ENCODE measurements at places on chromosomes 6 and 20.

DNA sequence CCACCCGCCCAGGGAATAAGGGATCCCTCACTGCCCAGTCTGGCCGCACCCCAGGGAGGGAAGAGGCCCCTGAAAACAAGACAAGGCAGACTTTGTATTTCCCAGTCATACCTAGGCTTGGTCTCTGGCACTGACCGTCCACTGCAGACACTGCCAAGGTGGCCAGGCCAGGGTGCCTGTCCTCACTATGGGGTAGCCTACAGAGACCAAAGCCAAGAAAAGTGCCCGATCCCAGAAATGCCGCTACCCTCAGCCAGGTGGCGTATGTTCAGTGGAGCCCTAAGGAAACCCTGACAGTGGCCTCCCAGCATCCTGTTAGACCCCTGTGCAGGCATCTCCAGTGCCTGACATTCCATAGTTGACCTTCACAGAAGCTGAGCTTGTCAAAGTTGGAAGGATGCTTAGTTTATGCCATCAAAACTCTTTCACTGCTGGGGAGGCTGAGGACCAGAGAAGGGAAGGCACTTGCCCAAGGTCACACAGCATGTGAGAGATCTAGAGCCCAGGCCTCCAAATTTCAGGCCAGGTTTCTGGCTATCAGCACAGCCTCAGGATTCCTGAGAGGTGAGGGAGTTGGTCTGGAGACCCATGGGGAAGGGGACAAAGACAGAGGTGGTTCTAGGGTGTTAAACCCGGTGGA lies 2.5 kb downstream of the SCRT2 start:
- no peak for DNase-seq

GRCh38 chr6:36771145-36771544 lies 68.1 kb downstream of the CPNE5 start:
- no peak for DNase-seq

DNA sequence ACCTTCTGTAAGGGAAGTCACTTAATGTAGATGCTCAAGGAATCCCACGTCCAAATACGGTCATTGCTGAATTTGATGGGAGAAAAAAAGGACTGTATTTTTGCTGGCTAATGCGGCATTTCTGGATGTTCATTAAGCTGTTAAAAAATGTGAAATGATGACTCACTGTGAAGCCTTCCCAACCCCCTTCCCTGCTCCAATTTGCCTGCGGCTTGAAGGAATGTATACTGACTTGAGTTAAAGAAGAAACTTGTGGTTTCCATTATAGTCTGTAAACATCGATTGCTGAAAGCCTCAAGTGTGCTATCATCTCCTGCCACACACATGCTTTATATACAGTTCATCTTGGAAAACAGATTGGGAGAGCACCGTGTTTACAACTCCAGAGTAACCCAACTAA lies 249.1 kb upstream of the JAG1 start:
- DNase-seq: no peak

DNA sequence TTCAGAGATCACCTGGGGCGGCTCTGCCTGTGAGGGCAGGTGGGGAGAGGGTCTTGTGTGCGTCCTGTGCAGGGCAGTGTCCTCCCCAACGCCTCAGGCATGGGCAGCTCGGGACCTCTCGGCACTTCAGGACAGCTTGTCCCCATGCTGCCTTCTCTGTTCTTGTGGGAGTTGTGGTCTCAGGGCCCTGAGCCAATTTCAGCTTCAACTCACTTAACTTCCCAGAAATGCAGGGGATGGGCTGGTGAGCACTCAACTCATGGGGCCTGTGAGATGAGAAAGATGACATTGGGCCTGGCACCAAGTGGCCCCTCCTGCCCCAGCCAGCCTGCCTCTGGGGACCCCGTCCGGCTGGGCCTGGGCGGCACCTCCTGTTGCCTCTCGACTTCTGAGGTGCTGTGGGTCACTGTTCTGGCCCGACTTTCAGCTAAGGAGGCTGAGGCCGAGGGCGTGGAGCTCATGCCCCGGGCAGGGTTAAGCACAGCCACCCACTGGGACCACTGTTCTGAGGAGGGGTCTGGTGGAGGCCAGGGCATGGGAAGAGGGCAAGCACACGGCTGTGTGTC lies 6.7 kb downstream of the RGS19 start:
- DNase-seq: no peak

DNA sequence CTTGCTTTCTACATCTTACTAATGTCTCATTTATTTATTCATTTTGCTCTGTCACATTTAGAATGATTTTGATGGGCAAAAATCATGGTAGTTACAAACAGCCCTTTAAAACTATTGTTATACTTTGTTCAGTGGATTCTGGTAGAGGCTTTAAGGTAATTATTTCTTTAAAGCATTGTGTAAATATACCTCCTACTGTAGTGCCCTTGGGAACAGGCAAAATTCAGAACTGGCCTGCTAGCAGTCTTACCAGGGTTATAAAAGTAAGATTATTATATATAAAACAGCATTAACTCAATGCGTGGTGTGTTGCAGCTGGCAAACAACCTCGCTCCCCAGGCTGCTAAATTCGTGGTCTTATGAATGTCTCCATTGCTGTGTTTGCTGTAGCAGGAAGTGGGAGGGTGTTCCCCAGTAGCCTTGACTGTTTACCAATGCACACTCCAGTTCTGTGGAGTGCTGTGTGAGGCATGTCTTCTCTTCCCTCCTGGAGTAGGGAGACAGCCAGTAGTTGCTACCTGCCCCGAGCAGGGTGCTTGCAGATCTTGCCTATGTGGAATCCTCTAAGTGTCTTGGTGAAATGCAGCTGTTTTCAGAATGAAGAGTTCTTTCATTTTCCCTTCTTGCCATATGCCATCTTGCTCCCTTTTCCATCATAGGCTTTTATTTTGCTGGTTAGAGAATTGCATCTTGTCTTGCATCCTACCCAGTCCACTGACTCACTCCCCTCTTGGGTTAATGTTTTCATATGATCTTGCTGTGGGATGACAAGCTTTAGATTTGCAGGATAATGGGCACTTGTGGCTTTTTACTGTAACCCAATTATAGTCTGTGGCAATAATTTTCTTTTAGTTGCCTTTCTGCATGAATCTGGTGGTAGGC lies 45.3 kb downstream of the IGF2R start:
- DNase-seq: no peak

DNA sequence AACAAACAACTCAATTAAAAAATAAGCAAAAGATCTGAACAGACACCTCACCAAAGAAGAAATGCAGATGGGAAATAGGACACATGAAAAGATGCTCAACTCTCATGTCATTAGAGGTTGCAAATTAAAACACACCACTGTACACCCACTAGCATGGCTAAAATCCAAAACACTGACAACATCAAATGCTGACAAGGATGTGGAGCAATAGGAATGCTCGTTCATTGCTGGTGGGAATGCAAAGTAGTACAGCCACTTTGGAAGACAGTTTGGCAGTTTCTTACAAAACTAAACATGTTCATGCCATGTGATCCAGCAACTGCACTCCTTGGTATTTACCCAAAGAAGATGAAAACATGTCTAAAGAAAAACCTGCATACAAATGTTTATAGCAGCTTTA lies 47.2 kb downstream of the CDK19 start:
- no peak for DNase-seq

- no peak for DNase-seq
These were observed 39.4 kb downstream of the HFE start for GRCh38 chr6:26126394-26127235.

DNA sequence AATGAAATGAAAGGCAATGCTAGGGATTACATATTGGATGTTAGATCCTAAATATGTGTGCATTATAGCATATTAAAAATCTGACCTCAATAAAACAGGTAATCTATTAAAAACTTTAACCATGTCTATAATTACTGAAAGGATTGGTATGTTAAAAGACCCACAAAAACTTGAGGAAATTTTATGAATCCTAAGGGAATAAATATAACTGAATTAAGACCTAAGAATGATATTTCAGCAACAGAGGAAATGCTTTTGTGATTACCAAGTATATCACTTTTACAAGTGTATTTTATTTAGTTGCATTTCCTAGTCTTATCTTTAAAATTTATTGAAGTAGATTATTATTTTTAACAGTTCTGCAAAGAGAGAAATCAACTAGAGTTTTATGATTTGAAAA lies 571.5 kb downstream of the HDGFL1 start:
- DNase-seq: no peak

GRCh38 chr20:3158968-3159431 lies 665 bp downstream of the FASTKD5 start:
- DNase-seq: no peak

- peak; percentile 35 for DNase-seq
These were observed 124.0 kb upstream of the SLC2A12 start for GRCh38 chr6:134176264-134176975.

GRCh38 chr6:14882394-14883026 lies 363.4 kb upstream of the JARID2 start:
- no peak for DNase-seq

DNA sequence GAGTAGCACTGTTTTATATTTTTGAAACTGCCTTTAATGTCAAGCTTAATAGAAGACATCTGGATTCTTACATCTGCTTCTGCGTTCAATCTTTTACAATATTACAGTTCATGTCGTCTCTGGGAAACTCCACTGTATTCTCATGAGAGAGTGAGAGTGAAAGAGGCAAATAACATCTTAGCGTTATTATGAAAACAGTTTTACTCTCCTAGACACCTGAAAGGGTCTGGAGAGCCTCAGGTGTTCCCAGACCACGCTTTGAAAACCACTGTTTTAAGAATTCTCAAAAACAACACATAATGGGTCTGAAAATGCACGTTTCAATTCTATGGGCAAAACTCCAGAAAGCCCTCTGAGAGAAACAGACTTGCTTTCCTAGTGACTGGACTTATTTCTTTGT lies 63.3 kb downstream of the ARHGAP18 start:
- no peak for DNase-seq

- DNase-seq: no peak
These were observed 167.9 kb upstream of the MCHR2 start for GRCh38 chr6:100161782-100162365.

DNA sequence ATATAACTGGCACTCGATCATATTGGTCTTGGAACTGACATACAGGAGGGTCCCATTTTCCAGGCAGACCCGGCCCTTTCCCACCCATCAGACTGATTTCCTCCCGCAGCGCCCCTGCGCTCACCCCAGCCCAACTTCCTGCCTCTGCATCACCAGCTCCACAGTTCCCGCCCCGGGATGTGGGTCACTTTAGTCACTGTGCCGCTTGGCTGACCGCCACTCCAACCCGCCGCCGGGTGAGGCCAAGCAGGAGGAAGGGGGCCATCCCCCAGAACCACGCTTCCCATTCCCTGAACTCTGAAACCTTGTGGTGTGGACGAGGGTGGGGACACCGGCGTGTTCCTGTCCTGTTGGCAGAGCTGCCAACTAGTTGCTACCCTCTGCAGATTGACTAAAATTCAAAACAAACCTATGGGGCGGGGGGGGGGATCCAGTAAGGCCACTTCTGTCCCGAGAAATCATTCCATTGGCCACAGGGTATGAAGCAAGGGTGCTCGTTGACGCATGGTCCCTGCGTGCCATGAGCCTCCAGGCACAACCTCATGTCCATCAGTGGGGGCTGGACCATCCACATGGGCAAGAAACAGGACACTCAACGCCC lies 12.3 kb downstream of the TGM2 start:
- DNase-seq: peak; percentile 85

DNA sequence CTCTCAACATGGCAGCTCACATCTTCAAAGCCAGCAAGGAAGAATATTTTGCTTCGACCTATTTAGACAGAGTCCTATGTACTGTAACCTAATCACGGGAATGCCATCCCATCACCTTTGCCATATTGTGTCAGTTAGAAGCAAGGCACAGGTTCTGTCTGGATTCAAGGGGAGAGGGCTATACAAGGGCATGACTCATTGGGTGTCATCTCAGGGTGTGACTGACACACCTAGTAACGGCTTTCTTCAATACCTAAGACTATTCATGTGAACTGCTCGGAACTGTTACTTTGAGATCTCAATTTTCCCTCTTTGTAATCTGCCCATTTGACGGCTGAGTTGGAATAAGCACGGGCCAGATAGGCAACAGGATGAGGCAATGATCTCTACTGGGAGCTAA lies 135.6 kb upstream of the HDGFL1 start:
- DNase-seq: no peak

GRCh38 chr6:143468026-143468425 lies 17.4 kb downstream of the PEX3 start:
- DNase-seq: no peak

DNA sequence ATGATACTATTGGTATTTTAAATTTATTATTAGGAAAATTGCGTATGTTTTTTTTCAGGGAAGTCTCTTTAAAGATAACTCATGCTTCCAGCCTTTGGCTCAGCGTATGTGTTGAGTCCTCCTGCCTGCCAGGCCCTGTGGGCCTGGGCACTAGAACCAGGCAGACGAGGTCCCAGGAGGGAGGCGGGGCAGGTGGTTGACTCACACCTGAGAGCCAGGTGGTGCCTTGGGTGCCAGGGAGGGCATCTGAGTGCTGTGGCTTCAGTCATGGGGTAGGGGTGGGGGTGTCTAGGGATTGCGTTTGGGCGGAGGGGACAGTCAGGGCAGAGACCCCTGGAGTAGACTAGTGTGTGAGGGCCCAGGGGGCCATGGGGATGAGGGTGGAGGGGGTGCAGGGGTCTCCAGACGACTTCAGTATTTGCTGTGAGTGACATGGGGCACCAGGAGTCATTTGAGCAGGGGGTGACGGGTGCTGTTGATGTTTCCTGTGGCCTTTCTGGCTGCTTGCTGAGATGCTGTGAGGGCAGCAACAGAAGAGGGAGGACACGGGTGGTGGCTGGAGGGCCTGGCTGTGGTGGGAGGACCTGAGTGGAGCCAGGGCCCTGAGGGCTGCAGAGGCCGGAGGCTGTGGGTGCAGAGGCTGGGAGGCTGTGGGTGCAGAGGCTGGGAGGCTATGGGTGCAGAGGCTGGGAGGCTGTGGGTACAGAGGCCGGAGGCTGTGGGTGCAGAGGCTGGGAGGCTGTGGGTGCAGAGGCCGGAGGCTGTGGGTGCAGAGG lies 14.8 kb upstream of the ADRM1 start:
- no peak for DNase-seq

DNA sequence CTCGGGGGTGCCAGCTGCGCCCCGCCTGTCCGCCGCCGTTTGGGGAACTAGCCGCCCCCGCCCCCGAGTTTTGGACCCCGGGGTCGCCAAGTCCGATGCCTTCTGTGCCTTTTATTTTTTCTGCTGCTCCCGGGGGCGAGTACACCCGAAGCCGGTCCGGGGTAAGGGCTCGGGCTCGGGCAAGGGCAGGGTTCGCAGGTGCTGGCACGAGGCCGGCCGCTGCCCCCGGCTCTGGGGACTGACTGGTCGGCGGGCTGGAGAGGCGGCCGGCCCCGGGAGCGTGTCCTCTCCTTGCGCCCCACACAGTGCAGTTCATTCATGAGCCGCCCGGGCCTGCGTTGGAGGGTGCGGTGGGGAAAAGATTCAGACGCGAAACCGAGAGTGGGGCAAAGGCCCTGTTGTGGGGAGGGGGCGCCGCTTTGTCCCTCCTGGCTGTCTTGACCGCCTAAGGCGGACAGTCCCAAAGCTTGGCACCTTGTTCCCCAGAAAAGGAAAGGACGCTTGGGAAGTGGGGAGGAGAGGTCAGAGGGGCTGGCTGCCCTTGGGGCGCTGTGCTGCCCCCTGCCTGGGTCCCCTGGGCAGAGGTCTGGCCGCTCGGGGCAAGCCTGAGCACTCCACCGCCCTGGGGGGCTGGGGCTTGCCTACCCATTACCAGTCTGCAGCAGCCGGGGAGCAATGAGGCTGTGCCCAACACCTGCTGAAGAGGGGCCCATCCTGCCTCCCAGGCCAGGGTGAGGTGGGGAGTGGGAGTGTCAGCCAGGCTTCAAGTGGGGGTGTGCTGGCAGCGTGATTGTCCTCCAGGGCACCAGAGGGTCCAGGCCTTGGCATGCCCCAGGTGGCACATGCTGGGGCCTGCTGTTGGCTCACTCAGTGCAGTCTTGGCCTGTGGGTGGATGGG lies 915 bp downstream of the TMEM63B start:
- DNase-seq: peak; percentile 64
